A549 treated with RU486 at 1 μM for 4 hours (cell line): ENCODE measurements at places on chromosomes 5 and 9. TPM values are rescaled to one million over a fixed set of nuclear protein-coding genes. Genes with fewer than 3 reads are reported as not detected.

The VCAN gene
- 11.6 to 17.3 TPM (median 14.9 TPM) in 5 replicates for total RNA-seq

The PRRX2 gene
- 3.1 to 8.8 TPM (median 7.9 TPM) in 5 replicates for total RNA-seq

The NUTM2G gene
- total RNA-seq, result not detected in 5 replicates

The TMEM171 gene
- total RNA-seq, result 3.6 to 7.2 TPM (median 6.3 TPM) in 5 replicates

The GABRA6 gene
- not detected in 5 replicates for total RNA-seq
